Stimulated activated CD4-positive, alpha-beta T cell treated with anti-CD3 and anti-CD28 coated beads, Interleukin-12 subunit alpha, Interleukin-12 subunit beta, amount 100 ng/mL, for 24 hours (primary cell): ENCODE measurements at places on chromosomes 13 and 19.

DNA sequence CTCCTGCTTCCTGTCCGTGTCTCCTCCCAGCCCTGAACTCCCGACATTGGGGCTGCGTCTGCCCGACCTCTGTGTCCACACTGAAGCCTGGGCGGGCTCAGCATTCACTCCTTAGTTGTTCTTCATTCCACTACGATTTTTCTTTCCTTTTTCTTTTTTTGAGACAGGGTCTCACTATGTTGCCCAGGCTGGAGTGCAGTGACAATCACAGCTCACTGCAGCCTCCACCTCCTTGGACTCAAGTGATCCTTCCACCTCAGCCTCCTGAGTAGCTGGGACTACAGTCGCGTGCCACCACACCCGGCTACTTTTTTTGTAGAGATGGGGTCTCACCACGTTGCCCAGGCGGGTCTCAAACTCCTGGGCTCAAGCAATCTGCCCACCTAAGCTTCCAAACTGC is 23.5 kb upstream of the SIGLEC11 start:
- no peak for DNase-seq

DNA sequence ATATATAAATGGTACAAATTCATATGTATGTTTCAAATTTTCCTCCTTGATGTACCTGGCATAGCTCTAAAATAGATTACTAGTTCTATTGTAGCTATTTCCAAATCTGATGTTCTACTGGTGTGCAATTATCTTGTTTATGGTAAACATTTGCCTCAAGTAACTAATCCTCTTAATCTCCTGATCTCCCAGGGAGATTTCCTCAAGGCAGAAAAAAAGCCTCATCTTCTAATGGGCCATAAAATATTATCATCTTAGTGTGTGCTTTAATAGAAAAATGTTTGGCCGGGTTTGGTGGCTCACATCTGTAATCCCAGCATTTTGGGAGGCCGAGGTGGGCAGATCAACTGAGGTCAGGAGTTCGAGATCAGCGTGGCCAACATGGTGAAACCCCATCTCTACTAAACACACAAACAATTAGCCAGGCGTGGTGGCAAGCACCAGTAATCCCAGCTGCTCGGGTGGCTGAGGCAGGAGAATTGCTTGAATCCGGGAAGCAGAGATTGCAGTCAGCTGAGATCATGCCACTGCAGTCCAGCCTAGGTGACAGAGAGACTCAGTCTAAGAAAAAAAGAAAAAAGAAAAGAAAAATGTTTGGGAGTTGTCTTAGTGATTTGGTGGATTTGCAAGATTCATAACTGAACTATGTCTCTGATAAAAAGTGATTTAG is 498.9 kb upstream of the SLITRK5 start:
- DNase-seq, result no peak

DNA sequence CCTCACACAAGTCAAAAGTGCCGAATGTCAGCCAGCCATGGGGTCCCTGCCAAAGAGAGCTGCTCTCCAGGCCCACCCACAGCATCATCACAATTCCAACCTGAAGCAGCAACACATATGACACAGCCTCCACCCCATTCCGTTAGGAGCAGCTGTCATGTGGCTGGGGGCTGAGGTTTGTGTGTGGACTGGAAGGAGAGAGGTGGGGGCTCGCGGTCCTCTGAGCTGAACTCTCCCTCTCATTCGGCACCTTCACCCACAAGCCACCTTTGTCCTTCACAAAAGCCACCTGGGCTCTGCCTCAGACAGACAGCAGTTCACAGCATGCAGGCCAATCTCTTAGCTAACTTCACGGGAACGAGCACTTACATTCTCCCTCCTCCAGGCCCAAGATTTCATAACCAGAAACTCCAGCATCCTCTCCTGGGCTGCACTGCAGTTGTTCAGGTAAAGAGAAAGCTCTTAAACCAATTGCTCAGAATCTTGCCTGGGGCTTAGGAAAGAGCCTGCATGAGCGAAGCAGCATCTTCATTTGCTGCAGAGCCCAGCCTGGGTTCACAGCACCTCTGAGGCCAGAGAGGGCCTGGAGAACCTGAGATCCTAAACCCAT is 7.2 kb downstream of the RAB20 start:
- no peak for DNase-seq

GRCh38 chr19:32543115-32543900 is 37.7 kb upstream of the PDCD5 start:
- DNase-seq, result no peak

DNA sequence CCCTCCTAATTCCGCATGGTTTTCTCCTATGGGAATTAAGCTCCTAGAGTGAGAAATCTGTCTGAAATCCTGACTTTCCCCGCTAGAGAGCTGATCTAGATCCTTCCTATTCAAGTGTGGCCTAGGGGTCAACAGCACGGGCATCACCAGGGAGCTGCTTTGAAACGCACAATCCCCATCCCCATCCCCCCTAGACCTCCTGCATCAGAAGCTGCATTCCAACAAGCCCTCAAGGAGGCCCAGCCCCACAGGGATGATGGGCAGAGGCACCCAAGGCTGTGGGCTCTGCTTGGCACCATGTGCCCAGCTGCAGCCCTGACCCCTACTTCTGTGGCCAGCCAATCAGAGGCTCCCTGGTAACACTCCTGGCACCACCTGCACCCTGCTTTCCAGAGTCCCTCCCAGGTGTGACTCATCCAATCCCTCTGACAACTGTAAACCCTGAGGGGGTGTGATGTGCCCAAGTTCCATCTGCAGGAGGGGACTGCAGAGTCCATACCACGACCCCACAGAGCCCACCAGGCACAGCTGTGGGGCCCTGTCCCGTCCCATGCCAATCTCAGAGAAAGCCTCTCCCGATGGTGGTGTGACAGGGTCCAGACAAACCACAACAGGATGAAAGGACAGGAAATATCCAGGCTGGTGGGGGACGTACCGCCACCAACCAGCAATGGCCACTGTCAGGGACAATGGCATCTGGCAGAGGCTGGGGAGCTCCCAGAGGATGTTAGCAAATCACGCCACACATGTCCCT is 19.8 kb upstream of the SLC35E1 start:
- no peak for DNase-seq
